ENCODE measurements at places on chromosomes 11 and 22. TPM values are rescaled to one million over a fixed set of nuclear protein-coding genes. Genes with fewer than 3 reads are reported as not detected.

- H3K4me3 ChIP-seq, result peak overlapping the region; percentile 29
- H3K27ac ChIP-seq, result peak overlapping the region; percentile 71
- H3K36me3 ChIP-seq, result no peaks in the 10 kb centered on the region
- peak; percentile 94 for DNase-seq
- H3K4me1 ChIP-seq, result peaks cover 2% of the 10 kb centered on the region
- H3K27me3 ChIP-seq, result no peaks in the 10 kb centered on the region
Measured at GRCh38 chr11:13440100-13440855, 22.7 kb downstream of the BTBD10 start.

FOLR2 gene
- total RNA-seq, result not detected

CATSPER1 gene
- total RNA-seq, result not detected

MS4A10 gene
- total RNA-seq, result not detected

Data from fibroblast of lung (primary cell).